ENCODE measurements at places on chromosomes 3 and 15. TPM values are rescaled to one million over a fixed set of nuclear protein-coding genes. Genes with fewer than 3 reads are reported as not detected.

UBAP1L gene
- 2.6 TPM for polyA plus RNA-seq

CAMK2N2 gene
- not detected for polyA plus RNA-seq

CFAP20DC gene
- 5.0 TPM for polyA plus RNA-seq

ARGFX gene
- polyA plus RNA-seq, result not detected

CNTN4 gene
- polyA plus RNA-seq, result 27.7 TPM

GRCh38 chr3:38662544-38662943 lies 13.1 kb upstream of the SCN5A start:
- no peak for DNase-seq

GRCh38 chr15:74789741-74790079 lies 7.8 kb downstream of the CSK start:
- no peak for DNase-seq

DNA sequence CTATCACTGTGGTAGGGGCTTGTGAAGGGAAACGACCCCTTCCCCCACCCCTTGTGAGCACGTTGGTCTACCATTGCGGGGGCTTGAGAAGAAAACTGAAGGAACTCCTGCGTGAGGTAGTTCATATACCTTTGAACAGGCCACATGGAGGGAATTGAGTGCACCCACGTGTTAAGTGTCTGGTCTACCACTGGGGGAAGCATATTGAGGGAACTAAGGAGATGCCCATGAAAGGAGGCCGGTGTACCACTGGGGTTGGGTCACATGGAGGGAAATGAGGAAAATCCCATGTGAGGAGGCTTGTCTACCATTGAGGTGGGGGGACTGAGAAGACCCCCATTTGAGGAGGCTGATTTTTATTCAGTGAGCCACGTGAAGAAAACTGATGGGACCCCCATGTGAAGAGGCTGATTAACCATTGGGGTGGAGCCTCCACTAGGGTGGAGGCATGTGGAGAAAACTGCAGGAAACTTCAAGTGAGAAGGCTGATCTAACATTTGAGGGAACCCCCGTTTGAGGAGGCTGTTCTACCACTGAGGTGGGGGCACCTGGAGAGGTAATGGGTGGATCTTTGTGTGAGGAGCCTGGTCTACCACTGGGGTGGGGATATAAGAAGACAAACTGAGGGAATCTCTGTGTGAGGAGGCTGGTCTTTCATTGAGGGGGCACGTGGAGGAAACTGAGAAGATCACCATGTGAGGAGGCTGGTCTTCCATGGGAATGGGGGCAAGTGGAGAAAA lies 163.2 kb downstream of the FBLN2 start:
- DNase-seq, result no peak

DNA sequence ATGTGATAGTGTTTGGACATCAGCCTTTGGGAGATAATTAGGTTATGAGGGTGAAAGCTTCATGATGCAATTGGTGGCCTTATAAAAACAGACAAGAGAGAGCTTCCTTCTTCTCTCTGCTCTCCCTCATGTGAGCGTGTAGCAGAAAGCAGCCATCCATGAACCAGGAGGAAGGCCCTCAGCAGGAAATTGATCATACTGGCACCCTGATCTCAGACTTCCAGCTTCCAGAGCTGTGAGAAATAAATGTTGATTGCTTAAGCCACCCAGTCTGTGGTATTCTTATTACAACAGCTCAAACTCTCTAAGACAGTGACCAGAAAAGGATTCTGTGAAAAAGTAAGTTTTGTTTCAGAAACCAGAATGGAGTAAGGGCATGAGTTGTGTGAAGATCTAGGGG lies 13.3 kb downstream of the STAC start:
- DNase-seq, result no peak

DNA sequence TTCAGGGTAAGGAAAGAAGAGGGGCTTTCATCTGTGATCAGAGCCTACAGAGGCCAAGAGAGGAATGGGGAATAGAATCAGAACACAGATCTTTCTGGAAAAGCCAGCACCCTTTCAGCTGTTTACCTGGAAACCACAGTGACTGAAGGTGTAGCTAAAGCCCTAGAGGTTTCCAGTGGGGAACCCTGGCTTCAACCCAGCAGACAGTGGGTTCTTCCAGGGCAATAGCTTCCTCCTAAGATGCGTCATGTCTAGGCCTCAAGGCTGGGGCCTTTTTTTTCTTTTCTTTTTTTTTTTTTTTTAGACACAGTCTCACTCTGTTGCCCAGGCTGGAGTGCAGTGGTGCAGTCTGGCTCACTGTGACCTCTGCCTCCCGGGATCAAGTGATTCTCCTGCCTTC lies 3.1 kb upstream of the CPNE9 start:
- DNase-seq, result no peak

- DNase-seq, result no peak
These were observed 10.1 kb downstream of the ARL14 start for GRCh38 chr3:160686955-160687535.

- no peak for DNase-seq
These were observed 14.4 kb downstream of the ATP13A3 start for GRCh38 chr3:194472290-194472920.
